H1 (cell line): ENCODE measurements at places on chromosomes 3 and 15. TPM values are rescaled to one million over a fixed set of nuclear protein-coding genes. Genes with fewer than 3 reads are reported as not detected.

CCNL1 gene
- 61.2 and 68.6 TPM in 2 replicates for total RNA-seq

STRA6 gene
- 7.6 and 9.3 TPM in 2 replicates for total RNA-seq

- H3K4me3 ChIP-seq: no peak overlapping the region
- DNase-seq: no peak
- H3K27ac ChIP-seq: no peak overlapping the region
- H3K27me3 ChIP-seq: no peaks in the 10 kb centered on the region
Observed at GRCh38 chr3:108486941-108487340, 23.5 kb downstream of the MYH15 start.

DNA sequence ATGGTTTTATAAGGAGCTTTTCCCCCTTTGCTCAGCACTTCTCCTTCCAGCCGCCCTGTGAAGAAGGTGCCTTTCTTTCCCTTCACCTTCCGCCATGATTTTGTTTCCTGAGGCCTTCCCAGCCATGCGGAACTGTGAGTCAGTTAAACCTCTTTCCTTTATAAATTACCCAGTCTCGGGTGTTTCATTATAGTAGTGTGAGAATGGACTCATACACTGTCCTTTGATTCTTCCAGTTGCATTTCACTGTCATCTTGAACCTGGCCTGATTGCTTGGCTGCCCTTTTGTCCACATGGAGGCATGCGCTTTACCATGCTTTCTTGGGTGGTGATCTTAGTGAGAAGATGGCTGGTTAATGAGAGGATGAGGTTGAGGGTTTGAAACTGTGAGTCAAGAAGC, 23.2 kb downstream of the USP13 start:
- H3K27ac ChIP-seq: no peak overlapping the region
- DNase-seq: no peak
- no peaks in the 10 kb centered on the region for H3K36me3 ChIP-seq
- no peaks in the 10 kb centered on the region for H3K4me1 ChIP-seq
- H3K27me3 ChIP-seq: no peaks in the 10 kb centered on the region
